GM23338 (cell line): ENCODE measurements at places on chromosomes 4 and X.

- no peak overlapping the region for H3K4me3 ChIP-seq
- no peaks in the 10 kb centered on the region for H3K27me3 ChIP-seq
- no peaks in the 10 kb centered on the region for H3K4me1 ChIP-seq
- no peak overlapping the region for H3K27ac ChIP-seq
These were observed 301.4 kb downstream of the GRIA2 start for GRCh38 chr4:157521906-157522305.

- no peak overlapping the region for H3K27ac ChIP-seq
- H3K27me3 ChIP-seq = no peaks in the 10 kb centered on the region
- no peaks in the 10 kb centered on the region for H3K4me1 ChIP-seq
- H3K4me3 ChIP-seq = no peak overlapping the region
These were observed 36.5 kb downstream of the TXLNG start for GRCh38 chrX:16822723-16823122.

DNA sequence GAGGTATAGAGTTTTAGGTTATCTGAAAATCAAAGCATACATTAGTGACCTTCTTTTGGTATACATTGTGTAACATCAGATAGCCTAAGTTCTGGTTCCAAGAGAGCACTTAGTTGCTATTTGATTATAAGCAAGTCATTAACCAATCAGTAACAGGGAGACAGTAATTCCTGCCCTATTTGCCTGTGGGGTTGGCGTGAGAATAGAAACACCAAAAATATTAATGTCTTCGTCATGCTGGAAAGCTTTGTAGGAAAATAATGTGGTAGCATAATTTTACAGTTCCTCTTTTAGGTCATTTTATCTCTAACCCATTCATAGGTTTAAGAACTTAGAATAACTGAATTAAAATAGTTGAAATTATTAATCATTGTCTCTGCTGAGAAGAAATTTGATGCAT is 37.8 kb downstream of the NPNT start:
- H3K4me1 ChIP-seq = no peaks in the 10 kb centered on the region
- no peak for DNase-seq
- H3K36me3 ChIP-seq = no peaks in the 10 kb centered on the region
- no peaks in the 10 kb centered on the region for H3K27me3 ChIP-seq
- H3K27ac ChIP-seq = no peak overlapping the region

- H3K27me3 ChIP-seq = no peaks in the 10 kb centered on the region
- peaks cover 35% of the 10 kb centered on the region for H3K4me1 ChIP-seq
- H3K4me3 ChIP-seq = peak overlapping the region; percentile 18; the same call in 1 of the 2 replicates
- DNase-seq = peak; percentile 77
- peak overlapping the region; percentile 28; the same call in 1 of the 2 replicates for H3K27ac ChIP-seq
These were observed 64.5 kb downstream of the CDS1 start for GRCh38 chr4:84647312-84647884.

DNA sequence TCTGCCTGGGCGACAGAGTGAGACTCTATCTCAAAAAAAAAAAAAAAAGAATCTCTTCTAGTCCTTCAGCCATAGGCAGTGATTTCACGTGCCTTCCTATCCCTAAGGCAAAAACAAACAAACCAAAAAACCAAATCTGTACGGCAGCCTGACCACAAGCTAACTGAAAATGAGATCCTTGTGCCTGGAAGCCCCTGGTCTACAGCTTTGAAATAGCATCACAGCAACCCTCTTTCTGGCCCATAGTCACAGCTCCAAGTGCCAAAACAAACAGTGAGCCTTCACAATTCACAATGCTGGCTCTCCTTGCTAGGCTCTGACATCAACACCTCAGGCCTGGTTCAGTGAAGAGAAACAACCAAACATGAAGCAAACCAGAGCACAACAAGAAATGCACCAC is 46.1 kb downstream of the TMEM150C start:
- H3K4me3 ChIP-seq = no peak overlapping the region
- H3K27me3 ChIP-seq = no peaks in the 10 kb centered on the region
- no peak overlapping the region for H3K27ac ChIP-seq
- DNase-seq = no peak

DNA sequence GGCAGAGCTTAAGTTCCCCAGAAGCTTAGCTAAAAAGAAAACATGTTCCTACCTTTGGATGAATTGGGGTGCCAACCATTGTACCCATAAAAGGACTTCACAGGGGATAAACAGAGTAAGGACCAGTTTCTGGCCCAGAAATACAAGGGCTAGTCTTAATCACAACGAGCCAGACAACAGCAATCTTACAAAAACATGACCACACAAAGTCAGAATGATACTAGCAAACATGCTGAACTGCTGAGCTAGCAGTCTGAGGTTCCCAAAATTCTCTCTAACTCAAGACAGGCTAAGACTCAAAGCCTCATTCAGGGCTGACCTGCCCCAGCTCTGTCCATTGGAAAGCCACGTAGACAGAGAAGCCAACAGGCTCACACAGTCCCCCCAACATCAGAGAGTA is 40.3 kb downstream of the ATP11C start:
- H3K4me3 ChIP-seq = no peak overlapping the region
- H3K27ac ChIP-seq = no peak overlapping the region
- no peaks in the 10 kb centered on the region for H3K27me3 ChIP-seq
